ENCODE measurements at places on chromosomes 2 and 18. TPM values are rescaled to one million over a fixed set of nuclear protein-coding genes. Genes with fewer than 3 reads are reported as not detected.

Gene SLC5A7
- total RNA-seq: not detected

Gene CELF4
- total RNA-seq: 0.10 TPM

Gene RIT2
- total RNA-seq: not detected

Gene ZNF385B
- total RNA-seq: not detected

Gene SPHKAP
- total RNA-seq: not detected

Gene RAB27B
- 10.4 TPM for total RNA-seq

Gene NYAP2
- not detected for total RNA-seq

Gene RAMP1
- 0.32 TPM for total RNA-seq

Gene EMILIN2
- 8.3 TPM for total RNA-seq

Gene NEB
- total RNA-seq: 0.12 TPM

Gene NEU2
- total RNA-seq: not detected

Gene B4GALT6
- 6.2 TPM for total RNA-seq

Gene SLC4A3
- 3.8 TPM for total RNA-seq

Gene REG3G
- not detected for total RNA-seq

Gene STAT4
- total RNA-seq: 3.9 TPM

Gene LAMA1
- total RNA-seq: 0.07 TPM

Gene FHL2
- 77.6 TPM for total RNA-seq

Gene ABCG8
- total RNA-seq: not detected

Gene PROM2
- 0.06 TPM for total RNA-seq

Gene NPPC
- total RNA-seq: 0.21 TPM

Gene HOXD13
- total RNA-seq: 0.23 TPM

Gene PLGLB1
- total RNA-seq: 0.38 TPM

Gene MC4R
- total RNA-seq: not detected

Gene LOXHD1
- total RNA-seq: not detected

Gene ACOXL
- not detected for total RNA-seq

Gene C2orf72
- total RNA-seq: 7.9 TPM

Gene SERPINB4
- 0.14 TPM for total RNA-seq

Gene PLEKHH2
- total RNA-seq: 1.2 TPM

Gene PLEK
- not detected for total RNA-seq

Gene GYPC
- not detected for total RNA-seq

Gene UGT1A3
- total RNA-seq: not detected

Gene BMP10
- not detected for total RNA-seq

Gene SPP2
- not detected for total RNA-seq
